ENCODE measurements at places on chromosomes 7 and 10.
A peak's percentile ranks its signal among the peaks of the same experiment; 100 is the strongest.

DNA sequence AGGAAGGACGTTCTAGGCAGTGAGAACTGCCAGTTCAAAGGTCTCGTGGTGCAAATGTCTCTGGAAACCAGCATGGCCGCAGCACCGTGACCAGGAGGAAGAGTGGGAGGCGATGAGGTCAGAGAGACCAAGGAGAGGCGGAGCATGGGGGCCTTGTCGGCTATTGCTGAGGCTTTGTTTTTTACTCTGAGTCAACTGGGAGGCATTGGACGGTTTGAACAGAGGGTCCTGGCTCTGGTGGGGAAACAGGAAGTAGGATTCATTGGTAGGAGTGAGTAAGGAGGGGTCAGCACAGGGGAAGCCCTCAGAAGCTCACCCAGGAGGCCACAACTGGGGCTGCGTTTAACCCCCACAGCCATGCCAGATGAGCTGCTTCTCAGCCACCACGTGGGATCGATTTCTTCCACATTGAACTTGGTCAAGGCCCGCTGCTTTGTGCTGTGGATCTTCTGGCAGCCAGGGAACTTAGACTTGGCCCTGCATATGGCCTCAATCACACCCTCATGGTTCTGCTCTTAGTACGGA is 22.2 kb upstream of the SH2B2 start:
- no peak for DNase-seq

GRCh38 chr10:36023939-36024338 is 381.8 kb upstream of the FZD8 start:
- peak; percentile 23 for DNase-seq

DNA sequence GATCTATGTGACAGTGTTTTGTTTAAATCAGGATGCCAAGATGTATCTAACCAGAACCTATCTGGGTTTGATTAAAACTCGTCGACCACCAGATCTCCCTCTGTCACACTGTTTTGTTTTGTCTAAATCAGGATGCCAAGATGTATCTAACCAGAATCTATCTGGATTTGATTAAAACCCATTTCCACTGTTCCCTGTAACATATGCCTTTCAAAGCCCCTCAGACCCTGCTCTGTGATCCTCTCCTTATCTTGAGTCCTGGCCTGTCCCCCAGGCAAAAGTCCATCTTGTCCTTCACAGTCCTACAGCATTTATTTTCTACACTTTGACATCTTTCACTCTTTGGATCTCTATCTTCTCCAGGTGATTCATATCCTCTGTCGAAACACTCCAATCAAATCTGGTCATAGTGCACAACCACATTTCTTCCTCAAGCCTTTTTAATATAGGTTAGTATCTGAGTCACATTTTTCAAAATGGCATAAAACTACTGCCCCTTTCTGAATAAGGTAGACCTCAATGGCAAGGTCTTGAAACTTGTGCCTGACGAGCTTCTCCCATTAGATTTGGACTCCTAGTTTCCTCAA is 32.5 kb downstream of the ERLIN1 start:
- no peak for DNase-seq

DNA sequence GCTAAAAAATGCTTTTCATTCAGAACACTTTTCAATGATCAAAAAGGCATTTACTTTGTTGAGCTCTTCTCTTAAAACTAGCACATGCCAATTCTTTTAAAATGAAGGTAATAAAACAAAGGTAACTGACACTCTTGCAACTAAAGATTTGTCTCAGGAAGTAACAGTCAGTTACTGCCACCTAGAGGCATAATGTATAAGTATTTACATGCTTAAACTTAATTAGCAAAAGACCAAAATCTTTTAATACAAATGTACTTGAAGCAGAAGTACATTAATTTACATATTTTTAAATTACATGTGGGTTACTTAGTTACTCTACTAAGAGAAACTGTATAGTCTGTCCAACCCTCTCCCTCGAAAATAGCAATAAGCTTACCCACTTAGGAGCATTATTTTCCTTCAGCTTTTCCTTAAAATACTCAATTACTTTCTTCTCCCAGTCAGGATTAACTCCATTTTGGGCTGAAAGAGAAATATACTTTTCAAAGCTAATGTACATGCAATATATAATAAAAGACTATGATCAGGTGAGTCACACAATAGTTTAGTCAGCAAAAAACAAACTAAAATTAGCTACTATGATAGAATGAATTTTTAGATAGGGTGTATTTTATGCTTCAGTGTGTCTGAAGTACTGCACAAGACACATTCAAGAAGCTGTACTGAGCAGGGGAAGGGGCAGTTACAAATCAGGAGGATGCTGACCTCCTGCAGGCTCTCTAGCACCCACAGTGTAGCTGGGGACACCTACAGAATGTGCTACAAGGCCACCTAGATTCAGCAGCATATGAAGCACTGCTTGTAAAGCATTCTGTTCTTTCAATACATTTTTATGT is 13.0 kb downstream of the MCMBP start:
- DNase-seq = peak; percentile 33

DNA sequence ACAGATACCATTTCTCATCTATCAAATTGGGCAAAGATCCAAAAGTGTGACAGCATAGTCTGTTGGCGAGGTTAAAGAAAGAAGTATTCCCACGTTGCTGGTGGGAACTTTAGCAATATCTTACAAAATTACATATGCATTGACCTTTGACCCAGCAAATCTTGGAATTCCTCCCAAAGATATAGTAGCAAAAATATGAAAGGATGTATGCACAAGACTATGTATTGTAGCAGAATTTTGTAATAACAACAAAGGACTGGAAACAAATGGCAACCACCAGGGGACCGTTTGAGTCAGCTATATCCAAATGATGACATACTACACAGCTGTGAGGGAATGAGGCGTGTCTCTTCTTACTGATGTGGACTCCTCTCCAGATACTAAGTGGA is 50.2 kb downstream of the KCNH2 start:
- DNase-seq = peak; percentile 10

DNA sequence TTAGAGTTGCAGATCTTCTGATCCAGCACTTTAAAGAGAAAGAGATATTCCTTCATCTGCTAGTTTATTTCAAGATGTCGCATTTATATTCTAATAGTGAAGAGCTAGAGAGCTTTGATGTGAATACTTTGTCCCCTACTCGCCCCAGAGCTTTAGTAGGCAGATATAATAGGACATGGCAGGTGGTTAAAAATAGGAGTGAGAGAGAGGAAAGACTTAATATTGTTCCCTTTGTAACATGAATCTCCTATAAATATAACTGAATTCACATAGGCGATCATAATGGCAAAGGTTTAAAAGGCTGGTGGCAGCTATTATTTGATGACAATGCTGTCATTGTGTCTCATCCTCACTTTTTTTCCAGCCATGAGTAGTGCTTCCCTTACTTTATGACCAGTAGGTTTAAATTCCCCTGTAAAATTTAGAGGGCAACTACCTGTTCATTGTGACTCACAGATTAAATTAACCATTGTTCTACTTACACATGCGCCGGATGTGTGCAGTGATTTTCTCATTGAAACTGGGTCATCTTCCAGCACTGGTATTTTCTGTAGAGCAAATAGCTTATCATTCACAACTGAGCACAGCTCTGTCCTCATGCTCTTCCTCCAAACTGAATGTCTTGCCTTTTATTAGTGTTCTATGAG is 906.7 kb upstream of the CELF2 start:
- DNase-seq = no peak

GRCh38 chr10:131641231-131641630 is 259.6 kb upstream of the PPP2R2D start:
- DNase-seq = no peak

DNA sequence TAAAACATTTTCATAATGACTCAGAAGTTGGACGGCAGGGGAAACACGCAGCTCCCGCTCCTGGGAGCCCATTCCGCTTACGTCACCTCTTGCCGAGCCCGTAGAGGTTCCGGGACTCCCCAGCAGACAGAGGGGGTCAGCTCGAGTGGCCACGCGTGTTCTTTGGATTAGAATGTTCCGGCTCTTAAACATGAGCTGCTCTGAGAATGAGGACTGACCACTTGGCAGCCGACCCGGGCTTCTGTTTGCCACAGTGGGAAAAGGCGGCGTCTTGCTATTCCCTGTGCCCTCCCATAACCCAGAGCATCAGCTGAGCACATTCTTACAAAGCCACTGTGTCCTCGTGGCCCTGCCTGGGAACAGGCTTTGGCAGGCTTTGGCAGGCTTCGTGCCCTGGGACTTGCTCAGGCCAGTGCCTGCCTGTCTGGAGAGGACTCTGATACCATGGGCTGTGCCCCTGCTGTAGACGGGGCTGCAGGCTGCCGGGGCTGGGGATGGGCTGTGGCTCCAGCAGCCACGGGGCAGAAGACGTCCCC is 40.1 kb downstream of the PFKP start:
- peak; percentile 79 for DNase-seq

DNA sequence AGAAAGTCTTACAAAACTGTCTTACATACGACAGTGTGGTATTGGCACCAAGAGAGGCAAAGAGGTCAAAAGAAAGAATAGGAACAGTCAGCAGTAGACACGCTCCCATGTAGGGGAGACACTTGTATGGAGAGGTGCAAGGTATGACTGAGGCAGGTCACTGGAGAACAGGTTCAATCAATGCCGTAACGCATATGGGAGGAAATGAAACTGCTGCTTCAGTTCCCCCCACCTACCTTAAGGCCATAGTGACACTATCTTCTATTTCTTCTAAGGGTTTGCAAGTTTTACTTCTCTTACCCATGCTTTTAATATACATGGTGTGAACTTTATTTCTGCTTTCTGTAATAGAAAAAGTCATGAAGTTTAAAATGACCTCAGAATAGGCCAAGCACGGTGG is 5.5 kb upstream of the PITRM1 start:
- no peak for DNase-seq

DNA sequence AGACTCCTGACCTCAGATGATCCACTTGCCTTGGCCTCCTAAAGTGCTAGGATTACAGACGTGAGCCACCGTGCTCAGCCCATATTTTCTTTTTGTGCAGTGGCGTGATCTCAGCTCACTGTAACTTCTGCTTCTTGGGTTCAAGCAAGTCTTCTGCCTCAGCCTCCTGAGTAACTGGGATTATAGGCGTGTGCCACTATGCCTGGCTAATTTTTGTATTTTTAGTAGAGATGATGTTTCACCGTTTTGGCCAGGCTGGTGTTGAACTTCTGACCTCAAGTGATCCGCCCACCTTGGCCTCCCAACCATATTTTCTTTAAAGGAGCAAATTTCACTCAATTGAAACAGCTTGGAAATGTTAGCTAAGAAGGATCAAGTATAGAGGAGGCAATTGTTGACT is 16.5 kb downstream of the GBF1 start:
- no peak for DNase-seq

DNA sequence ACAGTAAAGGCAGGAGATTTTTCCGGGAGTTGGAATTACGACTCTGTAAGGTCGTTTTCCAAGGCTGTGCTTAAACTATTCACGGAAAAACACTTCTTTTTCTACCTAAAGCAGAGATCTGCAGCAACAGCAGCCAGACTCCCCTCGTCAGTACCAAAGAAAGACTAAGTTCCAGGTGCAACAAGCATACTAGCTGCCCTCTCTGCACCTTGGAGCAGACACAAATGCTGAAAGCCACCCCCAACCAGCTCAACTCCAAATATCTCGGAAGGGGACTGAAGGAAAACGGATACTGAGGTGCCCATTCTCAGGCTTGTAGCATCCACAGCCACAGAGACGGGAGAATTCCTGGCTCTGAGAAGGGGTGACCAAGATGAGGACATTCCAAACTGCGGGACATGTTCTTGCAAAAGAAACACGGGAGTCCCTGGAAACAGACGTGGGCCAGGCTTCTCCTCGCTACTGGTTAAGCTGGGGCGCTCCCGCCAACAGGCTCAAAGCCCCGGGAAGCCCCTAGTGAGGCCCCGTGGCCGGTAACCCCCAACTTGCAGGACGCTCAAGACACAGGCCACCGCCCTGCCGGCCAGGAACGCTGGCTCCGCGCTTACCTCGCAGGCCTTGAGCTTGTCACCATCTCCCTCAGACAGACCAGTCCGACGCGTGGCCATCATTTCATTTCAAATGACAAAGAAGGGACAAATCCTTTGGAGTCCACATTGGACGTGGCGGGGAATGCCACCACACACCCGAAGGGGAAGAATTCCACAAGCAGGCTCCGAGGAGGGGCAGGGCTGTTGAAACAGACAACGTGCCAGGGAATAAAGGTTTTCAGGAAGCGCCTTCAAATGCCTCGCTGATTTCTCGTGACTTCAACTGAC is 2.2 kb downstream of the ARHGAP21 start:
- DNase-seq = no peak

GRCh38 chr10:70323697-70324338 is 40.0 kb upstream of the NPFFR1 start:
- DNase-seq = no peak

DNA sequence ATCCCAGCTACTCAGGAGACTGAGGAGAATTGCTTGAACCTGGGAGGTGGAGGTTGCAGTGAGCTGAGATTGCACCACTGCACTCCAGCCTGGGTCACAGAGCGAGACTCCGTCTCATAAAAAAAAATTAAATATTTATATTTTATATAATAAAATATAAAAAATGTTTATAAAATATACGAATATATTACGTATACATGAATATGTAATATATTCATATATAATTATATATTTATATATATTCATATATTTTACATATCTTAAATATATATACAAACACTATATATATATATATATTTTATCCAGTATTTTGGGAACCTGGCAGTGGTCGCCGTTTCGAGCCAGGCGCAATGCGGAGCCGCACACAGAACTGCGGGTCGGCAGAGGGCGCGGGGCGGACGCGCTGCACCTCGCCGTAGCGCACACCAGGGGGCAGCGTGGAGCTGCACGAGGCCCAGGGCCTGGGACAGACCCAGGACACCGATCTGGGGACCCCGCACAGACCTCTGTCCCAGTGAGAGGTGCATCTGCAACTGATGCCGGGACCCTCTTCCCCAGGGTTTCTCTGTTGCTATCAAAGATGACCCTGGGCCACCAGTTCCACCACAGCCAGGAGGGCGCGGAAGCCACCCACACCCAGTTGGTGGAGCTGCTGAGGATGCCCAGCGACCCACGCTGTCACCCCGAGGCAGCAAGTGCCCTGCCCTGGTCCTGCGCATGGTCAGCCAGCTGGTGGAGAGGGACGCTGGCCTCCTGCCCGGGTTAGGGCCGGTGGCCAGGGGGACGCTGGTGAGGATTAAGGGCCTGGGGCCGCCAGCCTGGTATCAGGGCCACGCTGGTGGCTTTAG is 22.7 kb downstream of the AP5Z1 start:
- no peak for DNase-seq

DNA sequence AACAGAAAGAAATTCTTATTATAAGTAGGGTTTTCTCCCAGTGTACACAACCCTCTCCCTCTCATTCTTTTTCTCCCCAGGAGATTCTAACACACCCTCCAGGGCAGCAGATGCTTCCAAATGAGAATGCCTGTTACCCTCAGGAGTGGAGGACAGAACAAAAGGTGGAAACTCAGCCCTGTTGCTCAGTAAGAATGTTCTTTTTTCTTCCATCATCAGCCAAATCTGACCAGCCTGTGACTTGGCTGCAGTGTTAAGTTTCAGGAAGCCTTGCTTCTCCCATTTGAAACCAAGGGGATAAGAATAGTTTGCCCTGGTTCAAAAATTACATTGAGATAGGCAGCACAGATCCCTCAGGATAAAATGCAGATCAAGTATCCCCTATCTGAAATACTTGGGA is 77.5 kb upstream of the EEPD1 start:
- no peak for DNase-seq

- DNase-seq = no peak
Observed at GRCh38 chr10:44925811-44926750, 14.9 kb downstream of the TMEM72 start.

- no peak for DNase-seq
Observed at GRCh38 chr10:79361726-79362397, 14.6 kb downstream of the PPIF start.

Data from smooth muscle cell of the brain vasculature (primary cell).